ENCODE measurements at places on chromosomes 4 and X.

GRCh38 chr4:142272452-142272851, 573.6 kb downstream of the INPP4B start:
- DNase-seq: no peak

DNA sequence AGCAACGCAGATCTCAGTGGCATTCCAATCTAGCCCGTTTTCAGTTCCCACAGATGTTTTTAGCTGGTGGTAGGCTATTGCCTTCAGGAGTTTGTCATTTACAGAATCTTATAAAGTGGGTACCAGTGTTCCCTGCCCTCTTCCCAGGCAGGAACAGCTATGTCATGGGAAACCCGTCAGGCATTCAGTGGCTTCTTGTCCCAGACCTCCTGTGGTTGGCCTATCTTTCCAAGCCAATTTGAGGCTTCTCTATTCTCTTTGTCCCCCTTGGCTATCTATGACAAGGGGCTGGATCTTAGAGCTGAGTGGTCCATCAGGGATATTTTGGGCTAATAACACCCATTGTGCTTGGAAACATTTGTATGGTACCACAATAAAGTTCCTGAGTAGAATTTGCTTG, 33.6 kb upstream of the RPL34 start:
- no peak for DNase-seq

GRCh38 chr4:79823148-79823763, 249.8 kb downstream of the ANTXR2 start:
- DNase-seq: no peak

- DNase-seq: no peak
These were observed 2.8 kb upstream of the SEL1L3 start for GRCh38 chr4:25865586-25865985.

DNA sequence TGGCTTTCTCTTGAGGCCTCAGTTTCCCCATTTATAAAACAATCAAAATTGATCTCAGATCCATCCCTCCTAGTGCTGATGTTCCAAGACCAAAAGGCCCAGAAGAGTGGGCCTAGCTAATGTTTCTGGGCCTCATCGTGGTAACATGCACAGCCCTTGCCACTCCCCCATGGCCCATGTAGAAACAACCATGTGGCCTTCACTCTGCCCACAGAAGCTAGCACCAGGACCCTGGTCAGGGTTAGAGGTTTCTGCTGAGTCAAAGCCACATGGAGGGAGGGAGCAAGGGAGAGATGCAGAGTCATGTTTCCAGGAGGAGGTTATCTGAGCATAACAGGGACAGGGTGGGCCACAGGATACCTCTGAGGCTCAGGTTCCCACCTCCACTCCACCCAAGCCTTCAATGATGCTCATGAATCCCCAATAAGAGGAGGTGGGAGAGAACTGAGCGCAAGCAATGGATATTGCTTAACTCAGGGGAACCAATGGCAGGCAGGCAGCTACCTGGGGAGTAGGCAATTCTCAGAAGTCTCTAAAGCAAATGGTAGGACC, 16.9 kb downstream of the OTUD5 start:
- no peak for DNase-seq
